ENCODE measurements at places on chromosomes 5 and 9.

DNA sequence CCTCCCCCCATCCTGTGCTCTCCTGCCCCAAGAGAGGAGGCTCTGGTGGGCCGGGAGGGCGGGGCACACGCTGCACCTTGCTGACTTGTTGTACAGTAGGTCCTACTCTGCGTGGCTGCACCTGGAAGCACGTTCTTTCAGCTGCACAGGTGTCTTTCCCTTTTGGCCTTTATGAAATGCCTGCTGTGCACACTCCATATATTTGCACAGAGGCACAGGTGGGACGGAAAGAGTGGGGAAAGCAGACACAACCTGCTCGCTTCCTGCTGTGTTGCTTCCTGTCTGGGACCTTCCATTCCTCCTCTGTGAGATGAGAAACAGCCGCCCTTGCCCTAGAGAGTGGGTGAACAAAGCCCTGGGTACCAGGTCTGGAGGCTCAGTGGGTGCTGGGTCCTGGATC, 4.8 kb downstream of the USP20 start:
- no peak for DNase-seq

- peak; percentile 71 for DNase-seq
Measured at GRCh38 chr9:71863631-71864030, 47.4 kb downstream of the ABHD17B start.

DNA sequence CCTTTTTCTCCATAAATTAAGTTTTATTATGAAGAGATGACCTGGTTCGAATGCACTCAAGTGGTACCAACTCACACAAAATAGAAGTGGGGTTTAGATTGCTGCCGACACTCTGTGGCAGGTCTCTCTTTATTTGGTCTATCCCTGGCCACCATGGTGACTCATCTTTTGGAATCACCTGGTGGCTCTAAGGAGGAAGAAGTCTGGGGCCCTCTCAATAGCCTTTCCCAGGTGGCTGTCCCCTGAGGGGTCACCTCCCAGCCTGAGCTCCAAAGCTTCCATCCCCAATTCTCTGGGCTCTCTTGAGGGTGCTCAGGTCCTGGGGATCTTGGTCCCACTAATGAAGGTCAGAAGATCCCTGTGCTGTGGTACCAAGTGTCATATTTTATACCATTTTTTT, 136.8 kb downstream of the MVB12B start:
- no peak for DNase-seq

GRCh38 chr5:11420969-11421368, 483.3 kb downstream of the CTNND2 start:
- no peak for DNase-seq

DNA sequence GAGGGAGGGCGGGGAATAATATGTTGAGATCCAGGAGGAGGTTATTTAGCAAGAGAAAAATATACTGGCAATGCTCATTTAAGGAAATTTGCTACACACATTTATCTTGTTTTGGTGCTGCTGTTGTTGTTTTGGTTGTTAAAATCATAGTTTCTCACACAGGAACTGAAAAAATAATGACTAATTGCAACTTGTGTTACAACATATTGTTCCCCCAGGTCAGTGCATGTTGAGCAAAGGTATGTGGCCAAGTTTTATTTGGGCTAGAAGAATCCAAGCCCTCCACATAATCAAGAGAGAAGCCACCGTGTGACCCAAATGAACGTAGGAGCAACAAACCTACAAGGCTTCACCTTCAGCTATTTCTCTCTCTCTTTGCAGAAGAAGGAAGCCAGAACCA, 220.3 kb upstream of the DAPK1 start:
- DNase-seq = peak; percentile 9

DNA sequence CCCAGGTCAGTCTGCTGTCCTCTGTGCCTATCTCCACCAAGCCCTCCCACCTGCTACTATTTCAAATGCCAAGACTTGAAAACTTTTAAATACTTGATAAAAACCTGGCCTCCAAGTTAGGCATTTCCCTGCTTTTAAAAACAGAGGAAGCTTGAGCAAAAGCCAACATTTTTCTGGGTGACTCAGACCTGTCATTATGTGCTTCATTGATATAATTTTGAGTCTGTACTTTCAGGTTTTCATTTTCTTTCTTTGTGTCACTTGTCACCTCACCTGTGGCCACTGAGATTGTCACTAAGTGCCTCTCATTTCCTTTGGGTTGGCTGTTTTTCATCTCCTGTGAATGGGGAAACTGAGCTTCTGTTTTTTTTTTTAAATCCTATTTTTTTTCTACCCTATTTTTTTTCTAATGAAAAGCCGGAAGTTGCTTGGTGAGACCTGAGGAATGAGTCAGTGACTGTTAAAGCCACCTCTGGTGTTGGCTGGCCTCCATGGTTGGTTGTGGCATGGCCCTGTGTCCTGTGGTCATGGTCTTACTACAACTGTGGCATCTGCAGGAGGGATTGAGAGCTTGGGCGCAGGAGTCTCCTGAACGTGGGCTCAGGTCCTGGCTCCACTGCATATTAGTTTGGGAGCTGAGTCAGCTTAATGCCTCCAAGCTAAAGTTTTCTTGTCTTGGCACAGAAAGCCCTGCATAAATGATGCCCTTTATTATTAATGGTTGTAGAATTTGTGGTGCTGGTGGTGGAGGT, 56.7 kb downstream of the ARHGAP26 start:
- no peak for DNase-seq

GRCh38 chr9:91694081-91694870, 255.8 kb downstream of the ROR2 start:
- no peak for DNase-seq

- peak; percentile 49 for DNase-seq
Measured at GRCh38 chr5:82045554-82046275, 73.9 kb downstream of the ATG10 start.

DNA sequence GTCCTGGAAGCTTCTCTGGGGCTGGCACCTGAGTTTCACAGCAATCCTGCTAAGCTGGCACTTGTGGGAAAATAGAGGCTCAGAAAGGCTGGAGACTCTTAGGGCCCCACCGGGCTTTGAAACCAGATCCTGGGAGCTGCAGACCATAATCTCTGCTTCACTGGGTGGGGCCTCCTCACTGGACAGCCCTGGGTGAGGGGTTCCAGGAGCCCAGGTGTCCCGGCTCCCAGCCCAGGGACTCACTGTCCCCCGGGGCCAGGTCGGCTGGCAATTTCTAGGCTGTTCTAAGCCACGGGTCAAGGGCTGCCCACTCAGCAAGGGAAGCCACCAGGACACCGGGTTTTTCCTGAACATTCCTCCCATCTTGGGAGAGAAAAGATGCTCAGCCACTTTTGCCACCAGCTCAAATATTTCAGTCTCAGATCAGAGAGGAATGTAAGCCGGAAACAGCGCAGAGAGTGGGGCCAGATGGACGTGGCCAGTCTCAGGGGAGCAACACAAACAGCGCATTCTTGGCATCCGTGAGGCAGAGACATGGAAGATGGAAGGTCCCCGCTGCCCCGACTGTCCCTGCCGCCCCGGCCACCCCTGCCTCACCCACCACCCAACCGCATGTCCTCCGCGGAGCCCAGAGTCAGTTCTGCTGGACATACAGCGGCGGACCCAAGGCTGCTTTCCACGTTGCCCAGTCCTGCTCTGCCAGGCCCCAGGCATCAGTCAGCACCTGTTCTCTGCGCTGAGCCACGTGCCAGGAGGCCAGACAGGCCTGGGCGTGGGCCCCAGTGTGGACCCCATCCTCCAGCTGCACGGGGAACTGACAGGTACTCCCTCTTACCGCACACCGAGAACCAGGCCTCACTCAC, 72.6 kb downstream of the VAV2 start:
- no peak for DNase-seq

- DNase-seq = no peak
Measured at GRCh38 chr5:10631316-10631996, 67.6 kb downstream of the ANKRD33B start.

DNA sequence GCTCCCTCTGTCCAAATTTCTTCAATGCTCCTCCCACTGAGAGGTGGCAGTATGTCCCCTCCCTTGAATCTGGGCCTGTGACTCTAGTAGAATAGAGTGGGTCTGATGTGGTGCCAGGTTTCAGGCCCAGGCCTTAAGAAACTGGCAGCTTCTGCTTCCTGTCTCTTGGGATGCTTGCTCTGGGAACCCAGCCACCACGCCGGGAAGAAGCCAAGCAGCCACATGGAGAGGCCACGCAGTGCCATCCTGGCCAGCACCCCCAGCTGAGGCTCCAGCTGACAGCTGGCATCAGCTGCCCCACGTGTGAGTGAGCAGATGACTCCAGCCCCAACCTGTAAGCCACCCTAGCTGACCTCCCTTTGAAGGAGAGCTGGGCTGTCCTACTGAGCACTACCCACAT, 7.3 kb upstream of the TSPAN17 start:
- peak; percentile 94 for DNase-seq

- no peak for DNase-seq
Measured at GRCh38 chr9:117164512-117164911, 250.3 kb downstream of the ASTN2 start.

- no peak for DNase-seq
Measured at GRCh38 chr5:90638878-90639277, 80.3 kb downstream of the ADGRV1 start.

DNA sequence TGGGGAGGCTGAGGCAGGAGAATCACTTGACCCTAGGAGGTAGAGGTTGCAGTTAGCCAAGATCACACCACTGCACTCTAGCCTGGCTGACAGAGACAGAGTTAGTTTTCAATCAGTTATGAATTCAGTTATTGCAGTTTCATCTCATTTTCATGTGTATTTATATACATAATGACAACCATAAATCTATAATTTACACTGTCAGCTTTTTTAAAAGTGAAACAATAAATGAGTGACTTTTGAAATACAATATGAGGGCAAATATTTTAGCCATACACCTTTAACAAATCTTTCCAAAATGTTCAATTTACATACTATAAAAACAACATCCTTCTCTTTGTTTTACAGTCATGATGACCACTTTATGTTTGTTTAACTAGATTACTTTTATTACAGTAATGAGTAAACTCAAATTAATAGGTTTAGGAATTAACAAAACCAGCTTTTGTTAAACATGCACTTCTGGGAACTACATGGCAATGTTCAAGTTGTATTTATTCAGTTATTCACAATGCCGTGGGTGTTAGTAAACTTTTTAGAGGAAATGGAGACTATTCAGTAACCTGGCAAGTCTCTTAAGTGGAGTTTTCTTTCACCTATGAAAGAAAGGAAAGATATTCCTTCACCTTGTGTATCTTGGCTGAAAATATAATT, 12.7 kb downstream of the TYRP1 start:
- no peak for DNase-seq

Data from fibroblast of gingiva (primary cell).